Colonic mucosa (tissue), 4 donors: ENCODE measurements at places on chromosomes 5 and 9. TPM values are rescaled to one million over a fixed set of nuclear protein-coding genes. Genes with fewer than 3 reads are reported as not detected.

GRCh38 chr5:4730279-4730678, 409.9 kb upstream of the ADAMTS16 start:
- no peak for DNase-seq

GRCh38 chr9:211557-211956, 3.1 kb upstream of the DOCK8 start:
- DNase-seq = no peak

DNA sequence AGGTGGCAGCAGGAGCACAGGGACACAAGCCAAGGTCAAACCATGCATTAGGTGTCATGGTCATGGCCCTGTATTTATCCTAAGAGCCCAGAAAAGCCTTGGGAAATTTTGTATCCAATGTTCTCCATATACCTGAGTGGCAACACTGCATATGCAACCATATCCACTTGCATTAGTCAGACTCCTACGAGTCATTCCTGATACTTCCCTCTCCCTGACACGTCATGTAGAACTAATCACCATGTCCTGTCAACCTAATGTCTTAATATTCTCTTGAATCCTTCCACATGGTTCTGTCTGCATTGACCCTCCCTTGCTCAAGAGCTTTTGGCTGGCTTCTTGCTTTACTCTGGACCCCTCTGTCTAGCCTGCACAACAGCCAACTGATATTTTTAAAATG, 9.4 kb downstream of the SCGB3A2 start:
- no peak for DNase-seq

DNA sequence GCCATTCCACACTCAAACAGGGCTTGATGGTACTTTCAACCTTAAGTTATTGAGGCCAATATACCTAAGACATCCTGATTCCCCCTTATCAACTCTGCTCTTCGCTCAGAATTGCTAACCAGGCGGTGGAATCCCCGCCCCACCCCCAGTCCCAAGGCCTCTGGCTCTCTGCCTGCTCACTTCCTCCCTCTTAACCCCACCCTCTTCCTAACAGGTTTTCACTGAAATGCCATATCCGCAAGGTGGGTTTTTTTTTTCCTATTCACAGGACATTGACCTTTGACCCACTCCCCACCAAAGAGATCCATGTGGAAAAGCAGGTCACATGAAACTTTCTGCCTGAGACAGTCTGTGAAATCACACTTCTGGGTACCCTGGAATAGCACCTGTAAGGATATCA, 66.6 kb upstream of the IFNK start:
- peak; percentile 85 for DNase-seq

- no peak for DNase-seq
Observed at GRCh38 chr5:144100702-144101101, 69.8 kb downstream of the YIPF5 start.

The CTXN3 gene
- total RNA-seq = not detected

GRCh38 chr5:86986837-86987236, 280.8 kb upstream of the RASA1 start:
- no peak for DNase-seq

DNA sequence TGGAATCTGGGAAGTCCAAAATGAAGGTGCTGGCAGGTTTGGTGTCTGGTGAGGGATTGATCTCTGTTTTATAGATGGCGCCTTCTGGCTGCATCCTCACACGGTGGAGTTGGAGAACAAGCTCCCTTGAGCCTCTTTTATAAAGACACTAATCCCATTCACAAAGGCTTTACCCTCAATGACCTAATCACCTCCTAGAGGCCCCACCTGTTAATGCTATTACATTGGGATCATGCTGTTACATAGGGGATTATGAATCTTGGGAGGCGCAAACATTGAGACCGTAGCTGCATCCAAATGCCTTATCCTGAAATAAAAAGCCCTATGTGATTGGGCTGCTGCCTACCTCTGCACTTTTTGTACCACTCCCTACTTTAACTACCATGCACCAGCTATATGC, 197.1 kb upstream of the HMHB1 start:
- no peak for DNase-seq

GRCh38 chr5:173758676-173759075, 129.5 kb upstream of the CPEB4 start:
- DNase-seq = no peak

DNA sequence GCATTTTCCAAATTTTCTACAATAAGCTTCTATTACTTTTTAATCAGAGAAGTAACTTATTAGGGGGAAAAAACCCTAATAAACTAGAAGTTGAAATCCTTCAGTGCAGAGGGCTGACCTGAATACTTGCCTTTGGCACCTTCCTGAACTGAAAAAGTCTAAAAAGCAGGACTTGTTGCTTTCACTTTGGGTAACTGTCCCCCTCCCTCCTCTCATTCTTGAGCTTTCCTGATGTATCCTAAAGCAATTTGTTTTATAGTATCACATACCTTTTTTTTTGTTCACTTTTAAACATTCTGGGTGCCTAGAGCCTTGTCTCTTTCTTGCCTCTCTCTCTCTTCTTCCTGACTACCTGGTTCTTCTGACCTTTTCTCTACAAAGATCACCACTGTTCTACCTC, 64.0 kb upstream of the ERBIN start:
- no peak for DNase-seq

The PIGO gene
- total RNA-seq = 51.3 TPM

The LEAP2 gene
- total RNA-seq = 3.6 TPM

The ADAMTS13 gene
- 4.2 TPM for total RNA-seq

GRCh38 chr5:177478711-177479646, 5.5 kb upstream of the DBN1 start:
- peak; percentile 71 for DNase-seq

The TXNDC8 gene
- total RNA-seq = not detected

- DNase-seq = no peak
Observed at GRCh38 chr5:89728750-89729149, 680.8 kb downstream of the CETN3 start.

The PCDHA13 gene
- 0.05 TPM for total RNA-seq

The KCNN2 gene
- 0.84 TPM for total RNA-seq

The COL27A1 gene
- total RNA-seq = 4.2 TPM

- DNase-seq = no peak
Observed at GRCh38 chr5:171029401-171029800, 167.6 kb downstream of the RANBP17 start.

The ANKRD31 gene
- total RNA-seq = 0.05 TPM

- DNase-seq = no peak
Observed at GRCh38 chr9:109989296-109989695, 209.3 kb downstream of the PALM2AKAP2 start.

- no peak for DNase-seq
Observed at GRCh38 chr5:180557217-180557809, 34.0 kb downstream of the SCGB3A1 start.

- DNase-seq = no peak
Observed at GRCh38 chr9:127735530-127736185, 564 bp upstream of the TOR2A start.

DNA sequence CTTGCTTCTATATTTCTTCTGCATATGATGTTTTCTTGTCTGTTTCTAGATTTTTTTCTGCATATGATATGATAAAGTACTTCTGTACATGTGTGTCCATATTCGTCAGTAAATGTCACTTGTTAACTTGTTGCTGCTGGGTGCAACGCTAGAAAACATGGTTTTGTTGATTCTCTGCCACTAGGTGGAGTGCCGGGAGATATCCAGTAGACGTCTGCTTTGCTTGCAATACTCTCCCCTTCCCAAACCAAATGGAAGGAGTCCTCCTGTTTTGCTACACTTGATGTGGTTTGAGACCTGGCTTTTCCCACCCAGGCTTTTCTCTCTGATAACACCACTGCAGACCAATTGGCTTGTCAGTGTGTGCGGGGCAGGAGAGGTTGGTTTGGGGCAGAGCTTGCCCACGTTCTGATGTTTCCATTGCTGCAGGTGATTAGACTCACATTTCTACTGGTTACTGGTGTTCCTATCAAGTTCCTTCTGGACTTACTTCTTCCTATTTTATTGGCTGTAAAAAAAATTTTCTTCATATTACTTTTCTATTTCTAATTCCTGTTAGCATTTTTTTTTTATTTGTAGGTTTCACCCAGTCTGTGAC, 900.0 kb upstream of the CDH10 start:
- DNase-seq = no peak

DNA sequence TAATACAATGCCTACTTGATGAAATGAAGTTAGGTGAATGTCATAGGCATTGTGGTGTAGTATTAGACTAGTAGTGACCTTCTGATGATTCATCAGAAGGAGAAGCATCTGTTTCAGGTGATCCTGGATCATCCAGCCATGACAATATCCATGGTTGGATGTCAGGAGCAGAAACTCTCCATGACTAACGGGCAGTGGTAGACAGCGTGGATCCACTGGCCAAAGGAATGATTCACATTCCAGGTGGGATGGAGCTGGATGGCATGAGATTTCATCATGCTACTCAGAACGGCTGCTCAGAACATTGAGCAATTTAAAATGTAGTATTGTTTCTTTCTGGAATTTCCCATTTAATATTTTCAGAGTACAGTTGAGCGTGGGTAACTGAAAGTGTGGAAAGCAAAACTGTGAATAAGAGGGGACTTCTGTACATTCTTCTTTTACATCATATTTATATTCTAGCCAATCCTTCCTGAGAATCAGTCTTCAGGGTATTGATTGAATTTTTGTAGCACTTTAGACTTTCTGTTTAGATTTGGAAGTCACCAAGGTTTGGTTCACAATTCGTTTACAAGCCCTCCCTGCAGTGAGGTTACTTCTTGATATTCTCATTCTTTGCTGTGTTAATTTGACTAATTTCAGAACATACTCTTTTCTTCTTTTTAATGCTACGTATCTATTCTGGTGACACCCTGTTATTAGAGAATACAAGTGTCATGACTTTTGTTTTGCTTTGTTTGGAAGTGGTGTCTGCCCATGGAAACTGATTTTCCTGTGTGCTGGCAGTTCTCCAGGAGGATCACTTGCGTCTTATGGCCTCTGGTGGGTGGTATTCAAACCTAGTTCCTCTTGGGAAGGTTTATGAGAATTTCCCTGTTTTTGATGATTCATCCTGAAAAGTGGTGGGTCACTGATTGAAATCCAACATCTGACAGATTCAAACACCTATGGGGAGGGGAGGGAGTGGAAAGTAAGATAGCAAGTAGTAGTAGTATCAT, 12.2 kb upstream of the CLINT1 start:
- DNase-seq = no peak

DNA sequence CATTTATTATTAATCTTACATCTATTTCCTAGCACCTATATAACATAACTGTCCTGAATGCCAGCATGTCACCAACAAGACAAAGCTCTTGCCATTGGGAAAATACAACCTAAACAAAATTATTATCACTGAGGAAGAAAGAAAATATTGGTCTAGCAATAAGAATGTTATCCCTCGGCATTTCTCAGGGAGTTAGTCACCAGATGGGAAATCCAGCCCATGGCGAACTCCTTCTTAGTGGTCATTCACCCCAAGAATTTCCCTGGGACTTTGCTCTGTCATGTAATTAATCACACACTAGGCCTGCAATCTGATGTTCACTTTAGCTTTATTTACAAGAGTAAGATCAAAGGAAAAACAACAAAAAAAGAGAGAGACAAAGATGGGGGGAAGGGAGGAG, 56.1 kb upstream of the TAS2R1 start:
- DNase-seq = no peak
